ENCODE measurements at places on chromosomes 6 and 20.

GRCh38 chr6:408599-409102, 17.1 kb downstream of the IRF4 start:
- DNase-seq, result peak; percentile 52

DNA sequence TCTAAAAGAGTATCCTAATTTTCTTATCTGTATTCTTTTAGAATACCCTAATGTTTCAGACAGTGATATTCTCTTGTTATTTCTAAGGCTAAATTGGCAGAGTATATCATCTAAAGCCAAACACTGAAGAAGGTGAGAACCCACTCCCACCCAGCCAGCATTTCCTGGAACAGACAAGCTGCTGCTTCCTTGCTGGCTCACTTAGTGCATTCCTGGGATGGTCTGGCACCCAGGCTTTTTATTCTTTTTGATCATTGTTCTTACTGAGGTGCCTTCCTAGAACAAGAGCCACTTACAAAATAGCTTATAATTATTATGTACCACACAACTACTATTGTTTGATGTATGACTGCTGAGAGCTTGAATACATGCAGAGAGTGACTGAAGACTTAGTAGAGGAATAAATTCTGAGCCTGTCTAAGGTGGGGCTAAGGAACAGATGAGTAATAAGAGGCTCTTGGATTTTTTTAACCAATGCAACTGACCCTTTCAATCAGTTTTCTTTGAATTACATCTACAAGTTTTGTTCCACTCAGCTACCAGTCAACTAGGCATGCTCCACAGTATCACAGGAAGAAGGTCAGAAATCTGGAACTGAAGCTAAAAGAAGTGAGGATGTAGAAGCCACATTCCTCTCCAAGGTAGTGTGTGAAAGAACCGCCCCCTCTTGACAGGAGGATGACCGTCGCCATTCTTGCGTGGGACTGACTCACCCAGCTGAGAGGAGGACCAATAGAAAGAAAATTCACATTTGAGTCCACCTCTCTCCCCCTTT, 30.1 kb downstream of the PRPH2 start:
- peak; percentile 82 for DNase-seq

DNA sequence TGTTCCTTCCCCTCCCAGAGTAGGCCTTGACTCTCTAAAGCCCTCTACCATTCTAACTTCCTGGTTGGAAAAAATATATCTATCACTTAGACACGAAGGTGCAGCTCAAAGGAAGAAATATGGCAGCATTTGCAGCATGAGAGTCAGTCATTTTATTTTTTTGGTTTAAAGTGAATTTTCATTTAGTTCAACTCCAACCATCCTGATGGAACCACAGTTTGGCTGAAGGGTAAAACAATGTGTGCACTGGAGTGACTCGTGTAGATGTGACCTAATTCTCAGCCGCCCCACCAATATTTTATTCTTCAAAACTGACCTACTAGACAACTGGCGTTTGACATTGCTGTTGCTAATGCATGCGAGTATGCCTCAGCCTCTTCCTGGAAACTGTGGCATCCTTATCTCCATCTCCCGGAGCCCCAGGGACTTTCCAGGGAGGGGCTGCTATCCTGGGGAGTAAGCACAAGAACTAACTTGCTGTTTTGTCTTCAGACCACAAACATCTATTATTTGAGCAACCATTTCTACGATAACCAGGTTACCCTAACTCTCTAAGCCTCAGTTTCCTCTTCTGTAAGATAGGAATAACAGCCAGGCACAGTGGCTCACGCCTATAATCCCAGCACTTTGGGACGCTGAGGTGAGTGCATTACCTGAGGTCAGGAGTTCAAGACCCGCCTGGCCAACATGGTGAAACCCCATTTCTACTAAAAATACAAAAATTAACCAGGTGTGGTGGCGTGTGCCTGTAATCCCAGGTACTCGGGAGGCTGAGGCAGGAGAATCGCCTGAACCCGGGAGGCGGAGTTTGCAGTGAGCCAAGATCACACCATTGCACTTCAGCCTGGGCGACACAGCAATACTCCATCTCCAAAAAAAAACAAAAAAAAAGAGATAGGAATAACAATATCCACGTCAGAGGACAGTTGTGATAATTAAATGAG, 148.7 kb upstream of the JARID2 start:
- peak; percentile 42 for DNase-seq

GRCh38 chr6:111662794-111663593, 57.3 kb upstream of the TRAF3IP2 start:
- no peak for DNase-seq

GRCh38 chr6:73050706-73051105, 174.6 kb downstream of the KHDC1L start:
- DNase-seq, result no peak

- peak; percentile 7 for DNase-seq
Measured at GRCh38 chr6:127879685-127880084, 21.2 kb downstream of the THEMIS start.

DNA sequence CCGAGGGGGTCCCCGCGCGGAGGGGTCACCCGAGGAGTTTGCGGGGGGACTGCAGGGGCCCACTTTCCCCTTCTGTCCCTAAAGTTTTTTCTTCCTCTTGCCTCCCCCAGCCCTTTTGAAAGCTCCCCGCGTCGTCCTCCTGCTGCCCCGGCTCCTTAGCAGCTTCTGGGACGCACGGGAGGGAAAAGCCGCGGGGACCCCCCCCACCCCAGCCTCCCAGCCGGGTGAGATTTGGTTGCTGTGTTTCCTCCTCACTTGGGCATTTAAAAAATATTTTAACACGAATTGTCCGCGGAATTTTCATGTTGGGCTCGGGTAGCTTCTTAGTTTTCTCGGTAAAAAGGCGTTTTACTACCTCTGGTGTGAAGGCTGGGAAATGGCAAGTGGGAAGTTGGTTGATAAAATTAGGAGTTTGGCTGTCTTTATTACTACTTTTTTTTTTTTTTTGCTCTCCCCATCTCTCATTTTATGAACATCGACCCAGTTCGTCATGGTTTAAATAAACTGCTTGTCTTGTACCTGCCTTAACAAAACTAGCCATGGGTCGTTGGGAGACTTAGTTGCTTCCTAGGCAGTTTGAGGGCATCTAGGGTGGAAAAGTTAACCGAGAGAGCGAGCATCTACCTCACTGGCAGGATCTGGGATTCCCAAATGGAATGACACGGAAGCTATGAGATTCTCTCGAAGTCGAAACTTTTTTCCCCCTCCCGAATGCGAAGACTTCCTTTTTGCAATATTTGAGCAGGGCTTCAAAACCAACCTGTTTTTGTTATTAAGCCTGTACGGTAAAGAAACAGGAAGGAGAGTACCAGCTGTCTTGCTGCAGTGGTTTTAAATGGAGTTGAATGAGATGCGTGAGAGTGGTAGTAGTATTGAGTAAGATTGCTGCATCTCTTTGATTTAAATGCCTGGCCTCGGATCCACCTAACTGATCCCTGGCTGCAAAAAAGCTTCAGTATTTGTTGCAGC, 868 bp downstream of the NCOA3 start:
- peak; percentile 11 for DNase-seq

GRCh38 chr6:5174756-5175549, 85.8 kb downstream of the LYRM4 start:
- DNase-seq, result no peak

- DNase-seq, result no peak
Measured at GRCh38 chr6:8731874-8732273, 296.5 kb upstream of the SLC35B3 start.

DNA sequence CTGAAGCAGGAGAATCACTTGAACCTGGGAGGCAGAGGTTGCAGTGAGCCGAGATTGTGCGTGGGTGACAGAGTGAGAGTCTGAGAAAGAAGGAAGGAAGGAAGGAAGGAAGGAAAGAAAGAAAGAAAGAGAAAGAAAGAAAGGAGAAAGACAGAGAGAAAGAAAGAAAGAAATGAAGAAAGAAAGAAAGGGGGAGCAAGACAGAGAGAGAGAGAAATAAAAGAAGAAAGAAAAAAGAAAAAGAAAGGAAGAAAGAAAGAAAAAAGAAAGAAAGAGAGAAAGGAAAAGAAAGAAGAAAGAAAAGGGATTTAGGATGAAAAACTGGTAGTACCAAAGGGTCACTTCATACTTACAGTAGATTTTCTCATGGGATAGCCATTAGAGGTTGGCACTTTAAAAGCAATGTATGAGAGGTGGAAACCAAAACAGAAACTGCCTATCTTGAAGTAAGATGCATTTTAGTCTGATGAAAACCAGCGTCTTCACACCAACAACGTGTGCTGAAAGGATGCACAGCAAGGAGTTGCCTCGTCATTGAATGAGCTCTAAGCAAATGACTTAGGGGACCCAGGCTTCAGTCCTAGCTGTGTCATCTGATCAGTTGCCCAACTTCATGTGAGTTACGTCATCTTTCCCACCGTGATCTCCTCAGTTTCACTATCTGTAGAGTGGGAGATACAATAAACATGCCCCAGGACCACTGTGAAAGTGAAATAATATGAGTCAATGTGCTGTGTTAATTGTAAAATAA, 133.9 kb upstream of the NEDD9 start:
- DNase-seq, result no peak

DNA sequence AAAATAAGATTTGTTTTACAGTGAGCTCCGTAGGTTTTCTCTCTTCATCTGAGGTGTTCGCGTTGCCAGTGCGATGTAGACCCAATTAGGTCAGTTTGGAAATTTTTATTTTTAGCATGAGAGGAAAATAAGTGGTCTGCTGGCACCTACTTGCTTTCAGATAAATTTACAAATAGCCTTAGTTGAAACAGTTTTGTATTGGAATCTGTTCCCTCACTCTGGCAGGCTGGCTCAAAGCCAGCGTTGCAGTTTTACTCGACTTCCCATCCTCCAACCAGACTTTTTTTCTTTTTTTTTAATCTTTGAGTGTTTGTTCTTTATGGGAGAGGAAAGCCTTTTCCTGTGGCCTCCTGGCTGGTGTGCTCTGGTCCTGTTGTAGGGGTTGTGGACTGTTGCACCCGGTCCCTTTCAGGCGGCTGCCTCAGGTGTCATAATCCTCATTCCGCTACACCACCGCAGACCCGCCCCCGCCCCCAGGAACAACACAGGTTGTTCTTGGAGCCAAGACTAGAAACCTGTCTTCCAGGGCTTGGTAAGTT, 46.7 kb downstream of the TIAM2 start:
- no peak for DNase-seq

DNA sequence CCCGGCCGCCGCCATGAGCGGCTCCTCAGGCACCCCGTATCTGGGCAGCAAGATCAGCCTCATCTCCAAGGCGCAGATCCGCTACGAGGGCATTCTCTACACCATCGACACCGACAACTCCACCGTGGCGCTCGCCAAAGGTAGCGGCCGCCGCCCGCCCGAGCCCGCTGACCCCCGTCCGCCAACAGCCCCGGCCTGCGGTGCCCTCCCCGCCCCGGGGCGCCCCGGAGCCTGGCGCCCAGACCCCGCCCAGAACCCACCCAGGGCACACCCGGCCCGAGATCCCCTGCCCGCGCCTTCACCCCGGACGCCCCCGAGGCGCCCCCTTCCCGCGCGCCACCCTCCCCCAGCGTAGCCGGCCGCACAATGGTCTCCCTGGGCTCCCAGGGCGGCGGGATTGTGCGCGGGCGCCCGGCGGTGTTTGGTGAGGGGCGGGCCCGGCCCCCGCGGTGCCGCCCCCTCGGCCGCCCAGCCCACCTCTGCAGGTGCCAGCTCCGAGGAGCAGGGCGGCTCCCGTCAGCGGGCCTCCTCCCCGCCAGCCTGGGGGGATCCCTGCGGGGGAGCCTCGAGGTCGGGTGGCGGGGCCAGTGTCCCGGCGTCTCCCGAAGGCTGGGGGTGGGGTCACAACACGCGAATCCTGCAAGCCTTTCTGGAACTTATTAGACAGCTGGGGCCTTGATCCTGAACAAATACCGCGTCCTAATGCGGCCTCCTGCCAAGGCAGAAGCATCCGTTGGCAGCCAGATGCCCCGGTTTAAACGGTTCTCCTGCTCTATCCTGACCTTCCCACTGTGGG, 577 bp downstream of the LSM14B start:
- no peak for DNase-seq

DNA sequence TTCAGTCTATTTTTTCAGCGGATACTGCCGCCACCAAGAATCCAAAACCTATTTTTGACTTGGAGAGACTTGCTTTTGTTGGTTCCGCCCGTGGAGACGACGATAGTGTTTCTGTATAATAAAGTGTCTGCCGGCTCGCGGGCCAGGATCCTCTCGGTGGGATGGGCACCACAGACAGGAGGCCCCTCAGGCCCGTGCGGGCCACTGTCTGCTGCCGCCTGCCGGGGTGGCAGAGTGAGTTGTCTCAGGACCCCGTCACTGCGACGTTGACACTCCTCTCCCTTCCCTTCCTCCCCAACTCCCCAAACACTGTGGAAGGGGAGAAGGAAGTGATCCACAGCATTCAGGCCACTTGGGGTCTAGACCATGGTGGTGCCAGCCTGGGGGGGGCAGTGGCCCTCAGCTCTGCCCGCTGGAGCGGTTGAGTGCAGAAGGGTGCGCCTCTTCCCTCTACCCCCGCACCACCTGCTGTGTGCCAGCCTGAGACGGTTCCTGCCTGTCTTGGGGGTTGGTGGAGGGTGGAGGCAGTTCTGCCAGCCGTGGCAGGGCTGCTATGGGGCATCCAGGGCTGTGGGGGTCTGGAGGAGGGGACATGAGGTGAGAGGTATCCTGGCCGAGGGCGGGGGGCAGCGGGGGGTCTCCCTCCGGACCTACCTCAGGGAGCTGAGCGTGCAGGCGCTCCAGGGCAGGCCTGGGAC, 17.5 kb downstream of the RBM38 start:
- no peak for DNase-seq

DNA sequence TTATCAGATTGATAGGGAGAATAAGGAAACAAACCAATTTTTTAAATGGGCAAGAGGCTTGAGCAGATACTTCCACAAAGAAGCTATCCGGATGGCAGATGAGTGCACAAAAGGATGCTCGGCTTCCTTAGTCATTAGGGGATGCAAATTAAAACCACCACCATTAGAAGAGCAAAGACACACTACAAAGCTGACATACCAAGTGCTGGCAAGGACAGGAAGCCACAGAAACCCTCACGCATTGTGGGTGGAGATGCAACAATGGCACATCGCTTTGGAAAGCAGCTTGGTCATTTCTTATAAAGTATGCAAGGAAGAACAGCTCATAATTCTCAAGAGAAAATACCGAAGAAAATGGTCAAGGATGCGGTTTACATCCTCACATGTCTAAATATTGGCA, 19.8 kb downstream of the BFSP1 start:
- no peak for DNase-seq

DNA sequence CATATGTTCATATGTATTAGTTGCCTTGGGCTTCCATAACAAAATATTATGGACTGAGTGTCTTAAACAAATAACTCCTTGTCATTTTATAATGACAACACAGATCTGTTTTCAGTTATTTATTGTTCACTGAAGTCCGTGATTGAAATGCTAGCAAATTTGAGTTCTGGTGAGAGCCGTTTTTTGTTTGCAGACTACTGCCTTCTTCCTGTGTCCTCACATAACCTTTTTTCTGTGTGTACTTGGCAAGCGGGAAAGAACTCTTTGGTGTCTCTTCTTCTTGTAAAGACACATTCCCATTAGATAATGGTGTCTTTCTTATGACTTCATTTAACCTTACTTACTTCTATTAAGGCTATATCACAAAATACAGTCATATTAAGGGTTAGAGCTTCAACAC, 482.9 kb upstream of the EYS start:
- DNase-seq, result no peak

DNA sequence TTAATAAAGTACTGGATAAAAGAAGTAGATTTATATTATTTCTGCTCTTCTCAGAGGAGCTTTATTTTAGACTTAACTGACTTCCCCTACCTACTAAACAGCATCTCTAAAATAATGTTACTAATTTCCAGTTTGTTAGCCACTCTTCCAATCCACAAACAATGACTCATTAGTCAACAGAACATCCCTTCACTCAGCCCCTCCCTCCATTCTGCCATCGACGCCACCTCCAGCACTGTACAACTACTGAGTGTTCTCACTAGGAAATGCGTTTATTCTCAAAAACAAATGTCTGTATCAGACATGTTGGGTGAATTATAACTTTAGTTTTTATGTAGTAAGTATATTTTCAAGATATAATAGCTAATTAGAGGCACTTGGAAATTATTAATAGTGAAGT, 427.0 kb downstream of the EYS start:
- DNase-seq, result no peak
